ENCODE measurements at places on chromosomes 2 and 18.

DNA sequence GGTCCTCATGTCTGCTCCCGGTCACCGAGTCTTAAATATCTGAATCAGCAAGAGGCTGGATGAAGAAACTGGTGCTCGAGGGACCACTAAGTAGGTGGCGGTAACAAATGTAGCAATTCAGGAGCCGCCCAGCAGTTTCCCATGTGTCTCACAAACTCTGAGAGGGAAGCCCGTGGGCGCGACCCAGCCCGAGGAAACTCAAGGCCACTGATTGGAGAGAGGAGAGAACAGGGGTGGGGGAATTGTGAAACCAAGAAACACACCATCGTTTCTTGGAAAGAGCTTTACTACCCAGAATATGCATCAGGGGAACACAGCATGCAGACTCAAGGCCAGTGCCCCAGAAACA is 10.8 kb downstream of the MLPH start:
- DNase-seq: no peak

DNA sequence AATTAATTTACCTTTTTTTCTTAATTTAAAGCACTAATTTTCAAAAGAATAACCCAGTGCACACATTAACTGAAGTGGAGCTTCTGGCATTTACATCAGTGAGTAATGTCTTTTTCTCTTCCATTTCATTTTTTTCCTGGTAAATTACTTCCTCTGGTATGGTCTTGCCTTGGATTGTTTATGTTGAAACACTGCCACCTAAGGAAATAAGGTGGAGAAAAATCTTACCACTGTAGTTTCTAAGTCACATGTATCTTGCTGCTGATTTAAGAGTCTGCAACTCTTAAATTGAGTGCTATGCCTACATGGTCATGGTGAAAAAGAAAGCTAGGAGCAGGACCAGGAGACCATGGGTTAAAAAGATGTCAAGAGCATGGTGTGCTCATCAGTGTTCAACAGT is 51.0 kb downstream of the TTC27 start:
- DNase-seq: no peak

DNA sequence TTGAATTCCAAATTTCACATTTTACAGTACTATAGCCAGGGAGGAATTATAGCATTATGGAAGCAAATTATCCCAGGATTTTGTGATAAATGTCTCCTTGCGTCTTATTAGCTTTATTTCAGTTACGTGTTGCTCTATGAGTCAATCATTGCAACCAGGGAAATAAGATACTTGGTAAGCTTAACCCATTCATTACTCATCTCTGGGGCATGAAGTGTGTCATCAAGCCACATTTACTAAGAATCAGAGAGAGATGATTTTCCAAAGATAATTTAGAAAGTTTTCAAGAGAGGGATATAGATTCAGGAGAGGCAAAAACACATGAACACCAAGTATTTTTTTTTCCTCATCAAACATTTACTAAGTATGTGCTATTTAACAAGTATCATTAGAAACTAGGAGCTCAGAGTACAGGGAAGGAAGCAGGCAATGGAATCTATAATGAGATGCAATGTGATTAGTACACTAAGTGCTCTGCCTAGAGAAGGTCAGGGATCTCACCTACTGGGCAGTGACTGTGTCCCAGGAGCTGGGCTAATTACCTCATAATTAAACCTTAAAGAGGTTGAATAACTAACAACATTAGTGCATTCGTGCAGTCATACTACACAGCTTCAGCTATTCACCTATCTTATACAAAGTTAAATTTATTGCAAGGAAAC is 217.8 kb upstream of the NXPH2 start:
- DNase-seq: no peak

- no peak for DNase-seq
These were observed 87.1 kb downstream of the HS1BP3 start for GRCh38 chr2:20563833-20564232.

- DNase-seq: no peak
These were observed 677.6 kb upstream of the ID2 start for GRCh38 chr2:8004250-8004681.

- DNase-seq: no peak
These were observed 35.7 kb downstream of the C18orf63 start for GRCh38 chr18:74351354-74351753.

GRCh38 chr2:64226611-64227010 is 82.4 kb upstream of the PELI1 start:
- no peak for DNase-seq

DNA sequence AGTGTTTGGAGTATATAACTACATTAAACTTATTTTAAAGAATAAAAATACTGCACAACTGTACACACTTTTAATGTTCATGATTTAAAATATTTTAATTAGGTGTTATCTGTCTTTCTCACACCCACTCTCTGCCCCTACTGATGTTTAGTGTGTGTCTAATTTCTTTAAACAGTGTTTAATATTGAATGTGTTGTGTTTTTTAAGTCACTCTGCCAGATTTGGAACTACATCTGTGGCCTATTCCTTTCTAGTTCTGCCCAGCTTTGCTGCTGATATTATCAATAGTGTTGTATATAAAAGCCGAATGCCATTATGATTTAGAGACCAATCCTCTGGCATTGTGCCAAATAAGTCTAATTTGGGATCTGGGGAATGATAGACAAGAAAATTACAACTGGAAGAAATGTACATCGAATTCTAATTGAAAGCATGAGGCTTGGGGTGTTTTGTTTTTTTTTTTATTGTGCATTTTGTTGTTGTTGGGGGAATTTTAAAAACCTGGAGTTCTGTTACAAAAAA is 398.0 kb downstream of the CPS1 start:
- no peak for DNase-seq

DNA sequence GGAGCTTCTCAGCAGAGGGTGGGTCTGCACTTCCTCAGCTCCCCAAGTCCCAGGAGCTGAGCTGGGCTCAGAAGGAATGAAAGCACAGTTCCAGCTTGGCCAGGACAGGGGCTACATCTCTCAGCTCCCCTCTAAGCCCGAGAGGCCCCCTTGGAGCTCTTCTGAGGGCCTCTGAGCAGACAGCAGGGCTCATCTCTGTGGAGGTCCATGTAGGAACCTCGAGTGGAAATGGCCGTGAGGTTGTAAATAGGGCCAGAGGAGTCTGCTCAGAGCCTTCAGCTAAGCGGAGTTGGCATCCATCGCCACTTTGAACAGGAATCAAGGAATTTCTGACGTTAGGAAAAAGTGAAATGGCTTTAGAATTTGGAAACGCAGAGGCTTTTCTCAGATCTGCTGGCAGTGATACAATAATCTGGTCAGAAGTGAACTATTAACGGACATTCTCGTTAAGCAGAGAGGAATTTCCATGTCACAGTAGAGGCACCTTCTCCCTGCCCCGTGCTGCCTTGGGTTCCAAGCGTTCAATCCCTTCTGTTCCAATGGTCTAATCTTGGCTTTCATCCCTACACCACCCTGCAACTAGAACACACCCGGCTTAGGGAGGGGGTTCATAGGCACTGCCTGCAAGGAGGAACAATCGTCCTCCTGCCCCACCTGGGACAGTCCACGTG is 213.9 kb downstream of the NDUFA10 start:
- DNase-seq: no peak

- DNase-seq: no peak
These were observed 998.4 kb downstream of the SOCS6 start for GRCh38 chr18:71287268-71287667.

- DNase-seq: no peak
These were observed 32.3 kb upstream of the GCG start for GRCh38 chr2:162184359-162184758.

Measured in activated T-helper 1 cell treated with Interleukin-2 at 50 U/mL for 16 hours (primary cell).